Esophagus squamous epithelium (tissue), 5 donors: ENCODE measurements at places on chromosomes 5 and 9.

- DNase-seq, result no peak
Observed at GRCh38 chr5:112049738-112050137, 292.7 kb upstream of the NREP start.

DNA sequence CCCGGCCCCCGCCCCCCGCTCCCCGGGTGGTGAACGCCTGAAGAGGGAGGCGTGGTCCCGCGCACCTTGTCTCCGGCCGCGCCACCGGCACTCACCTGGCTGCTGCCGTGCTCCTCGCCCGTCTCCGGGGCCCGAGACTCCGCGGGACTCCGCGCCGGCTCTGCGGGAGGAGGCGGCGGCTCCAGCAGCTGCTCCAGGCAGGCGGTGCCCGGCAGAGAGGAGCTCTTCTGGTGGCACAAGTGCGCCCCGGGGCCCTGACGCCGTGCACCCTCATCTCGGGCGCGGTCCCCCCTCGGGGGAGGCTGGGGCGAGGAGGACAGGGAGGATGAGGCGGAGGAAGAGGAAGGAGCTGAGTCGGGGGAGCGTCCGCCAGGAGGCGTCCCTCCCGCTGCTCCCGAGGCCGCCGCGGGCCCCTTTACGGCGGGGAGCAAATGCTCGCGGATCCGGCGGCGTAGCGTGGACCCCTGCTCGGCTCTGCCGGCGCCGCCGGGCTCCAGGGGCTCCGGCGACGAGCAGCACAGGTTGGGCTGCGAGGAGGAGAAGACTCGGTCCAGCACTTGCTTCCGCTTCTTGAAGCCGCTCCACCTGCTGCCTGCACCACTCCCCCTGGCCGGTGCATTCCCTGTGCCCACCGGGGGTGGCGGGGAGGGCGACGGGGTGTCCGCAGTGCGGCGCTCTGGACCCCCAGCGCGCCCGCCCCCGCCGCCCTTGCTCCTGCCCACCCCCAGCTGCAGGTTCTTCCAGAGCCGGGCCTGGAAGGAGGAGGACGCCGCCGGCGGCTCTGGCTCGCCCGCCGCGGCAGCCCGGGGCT is 928 bp downstream of the MCTP1 start:
- DNase-seq, result no peak

DNA sequence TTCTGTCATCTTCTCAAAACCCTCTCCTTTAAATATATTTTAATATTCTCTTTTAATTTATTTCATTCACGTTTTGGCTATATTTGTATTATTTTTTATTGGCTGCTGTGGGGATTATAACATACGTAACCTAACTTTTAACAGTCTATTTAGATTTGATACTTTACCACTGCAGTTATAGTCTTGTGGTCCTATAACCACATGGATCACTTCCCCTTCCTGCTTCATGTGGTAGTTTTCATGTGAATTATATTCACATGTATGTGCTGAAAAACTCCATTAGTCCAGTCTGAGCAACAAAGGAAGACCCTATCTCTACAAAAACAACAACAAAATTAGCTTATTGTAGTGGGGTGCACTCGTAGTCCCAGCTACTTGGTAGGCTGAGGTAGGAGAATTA is 34.3 kb downstream of the CENPP start:
- no peak for DNase-seq

DNA sequence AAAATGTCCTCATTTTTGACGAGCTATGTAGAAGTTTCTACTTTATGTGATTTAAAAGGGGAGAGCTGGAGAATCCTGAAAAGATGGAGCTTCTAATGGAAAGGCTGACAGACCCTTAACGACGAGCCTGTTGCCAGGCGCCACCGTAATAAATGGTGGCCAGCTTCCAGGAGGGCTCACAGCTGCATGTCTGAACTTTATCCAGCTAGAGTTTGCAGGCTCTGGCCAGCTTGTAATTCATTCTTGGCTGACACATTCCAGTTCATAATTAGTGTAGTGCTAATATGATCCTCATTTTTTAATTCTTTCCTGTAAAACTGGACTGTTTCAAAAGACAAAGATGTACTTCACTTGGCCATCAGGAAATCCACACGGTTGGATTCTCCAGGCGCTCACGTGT is 246.7 kb downstream of the GAS1 start:
- DNase-seq, result no peak

DNA sequence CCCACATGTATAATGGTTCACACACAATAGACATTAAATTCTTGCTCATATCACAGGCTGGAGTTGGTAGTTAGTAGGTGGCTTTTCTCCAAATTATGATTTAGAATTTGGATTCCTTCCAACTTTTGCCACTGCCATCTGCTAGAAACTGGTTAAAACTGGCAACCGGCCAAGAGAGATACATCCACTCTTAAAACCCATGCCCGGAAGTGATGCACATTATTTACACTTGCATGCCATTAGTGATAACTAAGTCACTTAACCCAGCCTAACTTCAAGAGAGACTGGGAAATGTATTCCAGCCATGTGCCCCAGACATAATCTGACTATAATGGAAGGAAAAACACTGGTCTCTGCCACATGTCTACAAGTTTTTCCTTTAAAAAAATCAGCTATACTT is 395.7 kb upstream of the SEMA6A start:
- no peak for DNase-seq

GRCh38 chr9:99109522-99109921 is 4.6 kb downstream of the TGFBR1 start:
- DNase-seq, result no peak

DNA sequence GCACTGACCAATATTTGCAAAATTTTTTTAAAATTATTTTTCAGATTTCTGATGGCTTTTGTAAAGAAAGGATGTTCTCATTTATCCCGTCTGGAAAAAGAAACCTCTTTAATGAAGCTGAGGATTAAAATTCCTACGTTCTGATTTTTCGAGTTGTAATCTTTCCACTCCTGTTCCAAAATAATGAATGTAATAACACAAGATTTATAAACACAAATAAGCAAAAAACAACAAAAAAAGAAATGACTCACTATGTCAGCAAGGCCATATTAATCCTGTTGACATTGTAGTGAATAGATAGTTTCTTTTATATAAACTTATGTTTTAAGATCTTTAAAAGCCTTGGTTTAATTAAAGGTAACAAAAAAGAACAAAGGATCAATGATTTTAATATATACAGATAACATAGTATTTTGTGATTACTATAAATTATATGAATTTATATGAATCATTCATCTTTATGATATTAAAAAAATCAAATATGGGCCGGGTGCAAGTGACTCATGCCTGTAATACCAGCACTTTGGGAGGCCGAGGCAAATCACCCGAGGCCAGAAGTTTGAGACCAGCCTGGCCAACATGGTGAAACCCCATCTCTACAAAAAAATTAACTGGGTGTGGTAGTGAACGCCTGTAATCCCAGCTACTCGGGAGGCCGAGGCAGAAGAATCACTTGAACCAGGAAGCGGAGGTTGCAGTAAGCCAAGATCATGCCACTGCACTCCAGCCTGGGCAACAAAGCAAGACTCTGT is 336.6 kb upstream of the DAB2 start:
- no peak for DNase-seq

DNA sequence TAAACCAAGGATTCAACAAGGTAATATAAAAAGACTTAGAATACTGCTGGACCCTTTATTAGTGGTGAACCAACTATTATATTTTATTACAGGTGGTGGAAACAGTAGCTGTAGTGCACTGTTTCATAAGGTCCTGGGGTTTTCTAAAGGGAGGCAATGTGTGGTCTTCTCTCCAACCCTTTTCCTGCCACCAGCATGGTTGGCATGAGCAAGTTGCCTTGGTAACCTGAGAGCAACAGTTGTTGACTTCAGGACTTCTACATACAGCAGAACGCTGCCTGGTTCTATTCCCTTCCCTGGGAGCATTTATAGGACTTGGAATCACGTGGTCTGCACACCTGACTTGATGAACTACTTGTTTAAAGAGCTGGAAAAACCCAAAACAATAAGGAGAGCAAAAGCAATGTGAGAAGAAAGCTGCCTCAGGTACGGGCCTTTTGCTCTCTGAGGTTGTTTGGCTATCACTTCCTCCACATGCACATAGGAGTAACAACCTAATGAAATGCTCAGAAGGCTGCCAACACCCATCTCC is 81.1 kb upstream of the RAI14 start:
- DNase-seq, result no peak

- no peak for DNase-seq
Observed at GRCh38 chr5:170429014-170429413, 39.8 kb upstream of the KCNMB1 start.

GRCh38 chr9:70580606-70581195 is 166.2 kb upstream of the KLF9 start:
- DNase-seq, result no peak

DNA sequence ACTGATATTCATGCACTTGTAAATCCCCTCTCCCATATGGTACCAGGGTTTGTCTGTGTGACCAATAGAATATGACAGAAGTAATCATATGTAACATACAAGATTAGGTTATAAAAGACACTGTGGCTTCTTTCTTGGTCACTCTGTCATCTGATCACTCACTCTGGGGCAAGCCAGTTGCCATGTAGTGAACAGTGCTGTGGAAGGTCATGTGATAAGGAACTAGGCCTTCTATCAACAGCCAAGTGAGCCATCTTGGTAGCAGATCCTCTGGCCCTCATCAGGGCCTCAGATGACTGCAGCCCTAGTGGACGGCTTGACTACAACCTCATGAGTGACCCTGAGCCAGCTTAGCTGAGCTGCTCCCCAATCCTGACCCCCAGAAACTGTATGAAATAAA is 30.0 kb upstream of the MATR3 start:
- no peak for DNase-seq

DNA sequence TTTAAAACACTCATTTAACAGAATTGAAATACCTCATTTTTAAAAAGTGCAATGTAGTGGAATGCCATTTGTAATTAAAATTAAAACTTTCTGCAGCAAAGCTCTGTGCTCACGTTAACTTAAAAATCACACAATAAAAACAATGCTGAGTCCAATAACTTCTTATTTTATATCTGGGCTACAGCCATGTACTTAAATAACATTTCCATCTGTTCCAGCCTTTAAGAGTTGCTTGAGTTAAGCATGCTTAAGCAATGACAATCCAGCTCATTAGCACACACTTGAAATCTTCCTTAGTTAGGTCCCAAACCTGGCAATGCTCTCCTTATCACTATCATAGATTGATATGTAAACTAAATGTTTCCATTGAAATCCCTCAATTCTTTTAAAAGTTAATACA is 132.3 kb upstream of the CDH12 start:
- DNase-seq, result no peak

DNA sequence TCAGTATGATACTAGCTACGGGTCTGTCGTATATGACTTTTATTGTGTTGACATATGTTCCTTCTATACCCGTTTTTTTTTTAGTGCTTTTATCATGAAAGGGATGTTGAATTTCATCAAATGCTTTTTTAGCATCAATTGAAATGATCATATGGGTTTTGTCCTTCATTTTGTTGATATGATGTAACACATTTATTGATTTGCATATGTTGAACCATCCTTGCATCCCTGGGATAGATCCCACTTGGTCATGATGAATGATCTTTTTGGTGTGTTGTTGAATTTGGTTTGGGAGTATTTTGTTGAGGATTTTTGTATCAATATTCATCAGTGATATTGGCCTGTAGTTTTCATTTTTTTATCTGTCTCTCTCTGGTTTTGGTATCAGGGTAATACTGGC is 50.9 kb downstream of the OSMR start:
- no peak for DNase-seq

GRCh38 chr5:13997514-13997913 is 53.0 kb upstream of the DNAH5 start:
- no peak for DNase-seq

DNA sequence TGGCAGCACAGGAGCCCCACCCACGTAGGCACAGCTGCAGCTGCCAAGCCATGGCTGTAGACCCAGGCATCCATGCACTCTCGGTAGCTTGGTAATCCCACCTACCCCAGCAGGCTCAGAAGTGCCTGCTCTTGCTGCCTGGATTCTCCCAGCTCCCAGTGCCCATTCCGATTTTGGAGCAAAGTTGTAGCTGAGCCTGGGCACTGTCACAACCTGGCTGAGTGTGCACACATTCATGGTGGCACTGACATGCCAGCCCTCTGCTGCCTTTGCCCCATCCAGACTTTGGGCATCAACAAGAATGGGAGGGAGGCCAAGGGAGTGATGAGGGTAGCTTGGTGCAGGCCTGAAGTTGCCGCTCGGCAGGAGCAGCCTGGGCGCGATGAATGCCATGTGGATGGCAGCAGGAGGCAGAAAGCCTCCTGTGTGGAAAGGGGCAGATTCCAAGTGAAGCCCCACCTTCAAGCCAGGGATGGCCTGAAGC is 936.6 kb upstream of the PTPRD start:
- DNase-seq, result no peak

GRCh38 chr5:133842846-133843611 is 125.4 kb downstream of the C5orf15 start:
- DNase-seq, result no peak

DNA sequence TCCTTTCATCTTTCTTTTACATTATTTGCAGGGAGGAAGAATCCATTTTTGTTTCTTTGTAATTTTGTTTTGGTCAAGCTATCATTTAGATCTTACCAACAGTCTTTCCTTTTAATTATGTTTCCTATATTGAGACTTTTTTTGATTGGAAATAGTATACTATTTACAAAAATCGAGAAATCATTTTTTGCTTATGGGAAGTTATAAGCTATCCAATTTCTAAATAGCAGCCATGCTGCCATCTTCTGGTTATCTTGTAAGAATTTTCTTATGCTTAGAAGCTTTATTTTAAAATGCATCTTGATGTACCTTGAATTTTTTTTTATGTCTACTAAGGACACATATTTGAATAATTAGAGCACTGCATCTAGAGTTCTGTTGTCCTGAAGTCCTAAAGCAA is 821.2 kb downstream of the PTPRD start:
- no peak for DNase-seq

- no peak for DNase-seq
Observed at GRCh38 chr5:34045023-34045422, 2.0 kb upstream of the C1QTNF3 start.

DNA sequence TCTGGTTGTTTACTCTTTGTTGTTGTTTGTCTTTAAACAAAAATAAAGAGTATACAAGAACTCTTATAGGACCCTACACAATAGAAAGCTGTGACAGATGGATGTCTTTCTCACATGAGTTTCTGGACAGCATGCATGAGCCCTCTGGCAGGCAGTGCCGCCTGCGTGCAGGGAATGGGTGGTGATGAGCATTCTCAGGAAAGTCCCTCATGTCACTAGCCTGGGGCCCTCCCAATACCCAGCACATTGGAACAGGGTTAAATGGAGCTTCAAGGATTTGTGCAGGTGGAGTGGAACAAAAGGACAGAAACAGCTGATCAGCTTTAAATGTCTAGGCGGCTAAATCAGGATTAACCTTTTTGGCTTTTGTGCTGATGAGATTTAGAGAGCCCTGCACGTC is 181.0 kb upstream of the CD180 start:
- DNase-seq, result no peak

DNA sequence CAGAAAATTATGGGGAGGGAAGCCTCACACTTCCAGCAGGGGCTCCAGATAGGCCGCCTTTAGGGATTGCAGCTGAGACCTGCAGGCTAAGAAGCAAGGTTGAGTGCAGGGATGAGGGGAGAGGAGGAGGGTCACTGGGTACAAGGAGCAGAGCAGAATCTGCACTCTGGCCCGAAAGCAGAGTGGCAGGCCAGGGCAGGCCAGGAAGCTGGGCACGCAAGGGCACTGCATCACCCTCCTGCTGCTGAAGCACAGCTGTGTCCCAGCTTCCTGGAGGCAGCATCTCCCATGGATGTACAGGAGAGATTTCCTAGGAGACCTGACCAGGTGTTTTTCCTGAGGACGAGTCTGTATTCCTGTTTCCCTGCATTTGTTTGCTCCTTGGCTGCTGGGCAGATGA is 92.1 kb downstream of the SYK start:
- no peak for DNase-seq

- no peak for DNase-seq
Observed at GRCh38 chr9:134068744-134069479, 1.1 kb upstream of the BRD3 start.

- no peak for DNase-seq
Observed at GRCh38 chr9:29861803-29862202, 2288.5 kb upstream of the C9orf72 start.
